Kidney epithelial cell (primary cell): ENCODE measurements at places on chromosomes 3 and 15.

- no peak for DNase-seq
Measured at GRCh38 chr15:25172691-25173090, 217.9 kb downstream of the SNRPN start.

DNA sequence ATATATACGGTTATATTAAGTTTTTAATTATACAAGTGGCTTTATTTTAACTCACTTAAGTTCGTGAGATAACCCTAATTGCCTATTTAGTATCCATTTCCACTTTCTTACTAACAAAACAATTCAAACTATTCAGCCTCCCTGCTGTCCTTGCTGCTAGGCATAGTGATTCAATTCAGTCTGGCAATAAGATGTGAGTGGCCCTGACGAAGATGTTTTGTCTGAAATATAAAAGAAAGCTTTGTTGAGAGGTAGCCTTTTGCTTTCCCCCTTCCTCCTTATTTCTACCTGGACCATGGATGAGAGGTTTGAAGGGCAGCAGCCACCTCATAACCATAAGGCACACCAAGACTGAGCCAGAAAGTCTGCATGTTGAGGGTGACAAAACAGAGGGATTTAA lies 89.3 kb upstream of the TRIM42 start:
- no peak for DNase-seq

- no peak for DNase-seq
Measured at GRCh38 chr15:72698938-72699337, 12.9 kb downstream of the BBS4 start.

- DNase-seq: peak; percentile 25
Measured at GRCh38 chr3:113685956-113686721, 10.3 kb downstream of the USF3 start.

- DNase-seq: no peak
Measured at GRCh38 chr15:85759376-85759775, 35.3 kb downstream of the KLHL25 start.

GRCh38 chr3:71228156-71228866 lies 355.2 kb downstream of the FOXP1 start:
- DNase-seq: no peak

GRCh38 chr15:64782751-64783150 lies 7.4 kb upstream of the RBPMS2 start:
- DNase-seq: no peak

GRCh38 chr15:60137711-60138396 lies 133.7 kb downstream of the FOXB1 start:
- no peak for DNase-seq

GRCh38 chr3:141274411-141275031 lies 42.9 kb downstream of the PXYLP1 start:
- no peak for DNase-seq

GRCh38 chr3:67616046-67616445 lies 38.4 kb downstream of the SUCLG2 start:
- DNase-seq: no peak

- DNase-seq: no peak
Measured at GRCh38 chr3:158109295-158109803, 540 bp upstream of the RSRC1 start.

- DNase-seq: no peak
Measured at GRCh38 chr3:72744330-72744729, 103.9 kb downstream of the SHQ1 start.

GRCh38 chr3:63687278-63688225 lies 35.1 kb downstream of the SNTN start:
- no peak for DNase-seq

GRCh38 chr15:64571857-64572291 lies 111.5 kb downstream of the ZNF609 start:
- no peak for DNase-seq

DNA sequence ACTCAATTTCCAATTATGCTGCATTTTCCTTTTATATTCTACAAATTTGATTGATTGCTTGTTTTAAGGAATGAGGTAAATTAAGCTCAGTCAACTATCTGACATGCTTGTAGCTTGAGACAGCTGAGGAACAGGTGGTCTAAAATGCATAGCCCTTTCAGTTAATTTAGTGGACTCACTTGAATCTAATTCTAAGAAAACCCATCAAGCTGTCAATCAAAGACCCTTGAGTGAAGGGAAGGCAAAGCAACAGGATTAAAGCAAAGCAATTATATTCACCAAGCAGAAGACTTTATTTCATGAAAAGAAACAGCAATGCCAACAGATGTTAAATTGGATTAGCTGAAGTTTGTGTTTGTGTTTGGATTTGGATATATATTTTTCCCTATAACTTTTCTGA lies 228.5 kb downstream of the ARPP21 start:
- no peak for DNase-seq
